ENCODE measurements at places on chromosomes 3 and 15.

DNA sequence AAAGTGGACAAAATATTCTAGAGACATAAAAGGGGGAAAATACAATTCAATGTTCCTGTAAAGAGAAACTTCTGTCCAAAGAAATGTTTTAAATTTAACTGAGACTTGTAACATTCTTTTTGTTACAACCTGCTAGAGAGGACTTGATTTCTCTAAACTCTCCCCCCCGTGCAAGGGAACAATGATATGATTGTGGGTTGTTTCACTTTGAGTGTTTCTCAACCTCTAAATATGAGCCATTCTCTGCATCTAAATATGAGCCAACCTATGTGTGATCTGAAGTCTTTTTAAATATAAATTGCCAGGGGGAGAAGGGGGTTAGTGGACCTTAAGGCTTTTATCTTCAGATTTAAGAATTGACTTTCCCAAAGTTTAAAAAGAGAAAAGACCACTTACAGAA is 14.6 kb downstream of the ZNF860 start:
- no peak for DNase-seq

- DNase-seq = no peak
Observed at GRCh38 chr3:5144316-5144994, 22.4 kb downstream of the ARL8B start.

DNA sequence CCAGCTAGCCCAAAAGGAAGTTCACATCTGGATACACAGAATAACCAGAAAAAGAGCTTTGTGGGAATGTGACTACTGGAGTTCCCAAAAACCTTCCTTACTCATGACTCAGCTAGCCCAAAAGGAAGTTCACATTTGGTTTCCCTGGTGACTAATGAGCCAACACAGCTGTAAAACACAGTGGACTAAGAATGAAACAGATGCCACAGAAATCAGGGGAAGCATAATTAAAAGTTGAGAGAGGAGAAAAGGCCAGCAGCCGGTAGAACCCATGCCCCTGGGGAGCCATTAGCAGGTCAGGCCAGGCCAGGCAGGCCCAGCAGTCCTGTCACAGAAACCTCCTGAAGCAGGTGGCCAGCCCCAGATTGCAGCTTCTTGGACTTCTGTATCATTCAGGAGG is 130.3 kb downstream of the GHSR start:
- DNase-seq = no peak

DNA sequence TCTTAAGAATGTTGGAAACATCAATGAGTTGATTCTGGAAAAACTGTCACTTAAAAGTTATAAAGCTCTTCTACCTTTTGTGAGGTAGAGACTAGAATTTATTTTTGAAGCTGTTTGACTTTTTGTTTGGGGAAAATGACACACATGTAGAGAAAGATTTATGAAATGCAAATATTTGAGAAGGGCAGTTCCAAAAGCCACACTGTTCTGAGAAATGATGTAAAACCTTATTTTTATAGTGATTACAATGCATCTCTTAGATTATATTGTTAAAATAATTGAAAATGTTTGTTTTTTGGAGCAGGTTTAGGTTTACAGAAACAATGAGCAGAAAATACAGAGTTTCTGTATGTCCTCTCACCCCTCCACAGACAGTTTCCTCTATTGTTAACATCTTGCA is 116.1 kb upstream of the CMC1 start:
- DNase-seq = no peak

DNA sequence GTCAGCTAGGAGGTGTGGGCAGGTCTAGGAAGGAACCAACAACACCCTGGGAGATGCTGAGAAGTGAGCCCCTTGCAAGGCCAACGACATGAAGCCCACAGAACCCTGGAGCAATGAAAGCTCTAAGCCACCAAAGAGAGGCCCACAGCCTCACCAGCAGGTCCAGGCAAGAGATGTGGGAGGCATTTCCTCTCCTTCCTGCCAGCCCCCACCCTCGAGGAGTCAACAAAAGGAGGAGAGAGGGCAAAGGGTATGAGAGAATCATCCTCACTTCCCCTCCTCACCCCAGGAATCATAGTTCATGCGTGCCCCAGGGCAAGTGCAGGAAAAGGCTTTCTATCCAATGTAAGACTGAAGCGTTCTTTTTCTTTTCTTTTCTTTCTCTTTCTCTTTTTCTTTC is 195.8 kb downstream of the SHQ1 start:
- DNase-seq = no peak

DNA sequence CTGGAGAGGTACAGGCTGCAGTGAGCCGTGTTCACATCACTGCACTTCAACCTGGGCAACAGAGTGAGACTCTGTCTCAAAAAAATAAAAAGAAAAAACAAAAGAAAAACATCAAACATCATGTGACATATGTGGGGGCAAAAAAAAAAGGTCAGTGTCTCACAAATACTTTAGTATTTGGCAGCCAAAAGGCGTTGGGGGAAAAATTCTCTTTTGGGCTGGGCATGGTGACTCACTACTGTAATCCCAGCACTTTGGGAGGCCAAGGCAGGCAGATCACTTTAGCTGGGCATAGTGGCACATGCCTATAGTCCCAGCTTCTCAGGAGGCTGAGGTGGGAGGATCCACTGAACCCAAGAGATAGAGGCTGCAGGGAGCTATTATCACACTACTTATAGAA is 47.6 kb downstream of the TMCC1 start:
- no peak for DNase-seq

- DNase-seq = no peak
Observed at GRCh38 chr3:24614359-24614758, 119.7 kb upstream of the THRB start.

GRCh38 chr3:194136519-194137007 is 615 bp downstream of the HES1 start:
- DNase-seq = no peak

- DNase-seq = no peak
Observed at GRCh38 chr3:187788984-187789857, 44.0 kb upstream of the BCL6 start.

GRCh38 chr3:87333393-87333892 is 57.1 kb upstream of the POU1F1 start:
- DNase-seq = no peak

DNA sequence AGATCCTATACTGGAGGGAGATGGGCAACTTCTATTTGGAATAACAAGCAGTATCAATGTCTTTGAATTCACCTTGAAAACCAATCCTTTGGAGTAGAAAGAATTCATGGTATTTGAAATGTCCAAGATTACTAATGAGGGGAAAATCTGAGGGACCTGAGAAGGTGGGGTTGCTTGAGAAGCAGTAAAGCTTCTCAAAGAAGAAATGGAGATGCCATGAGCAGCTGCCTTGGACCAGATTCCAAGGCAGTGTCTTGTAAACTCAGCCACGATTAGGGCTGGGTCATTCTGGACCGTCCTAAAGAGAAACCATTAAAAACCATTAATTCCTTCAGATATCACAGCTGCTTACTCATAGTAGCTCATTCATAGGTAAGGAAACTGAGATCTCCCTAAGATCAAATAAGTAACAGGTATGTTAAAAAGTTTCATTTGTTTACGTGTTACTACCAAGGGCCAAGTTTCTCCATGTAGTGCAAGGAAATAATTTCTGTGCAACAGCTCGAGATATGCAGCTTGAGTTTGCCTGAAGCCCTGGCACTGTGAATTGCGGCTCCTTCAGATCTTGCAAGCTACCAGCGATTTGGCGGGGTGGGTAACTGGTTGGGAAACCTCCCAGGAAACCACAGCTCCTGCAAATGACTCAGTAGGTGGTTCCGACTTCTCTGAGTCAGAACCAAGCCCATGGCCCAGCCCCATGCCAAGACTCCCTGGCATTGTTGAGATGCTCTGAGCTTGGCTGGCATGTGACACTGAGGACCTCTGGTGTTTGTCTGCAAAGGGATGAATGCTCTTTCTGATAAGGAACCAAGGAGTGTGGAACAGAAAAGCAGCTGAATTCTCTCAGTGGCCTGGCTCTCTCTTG is 296.8 kb downstream of the RORA start:
- DNase-seq = no peak

DNA sequence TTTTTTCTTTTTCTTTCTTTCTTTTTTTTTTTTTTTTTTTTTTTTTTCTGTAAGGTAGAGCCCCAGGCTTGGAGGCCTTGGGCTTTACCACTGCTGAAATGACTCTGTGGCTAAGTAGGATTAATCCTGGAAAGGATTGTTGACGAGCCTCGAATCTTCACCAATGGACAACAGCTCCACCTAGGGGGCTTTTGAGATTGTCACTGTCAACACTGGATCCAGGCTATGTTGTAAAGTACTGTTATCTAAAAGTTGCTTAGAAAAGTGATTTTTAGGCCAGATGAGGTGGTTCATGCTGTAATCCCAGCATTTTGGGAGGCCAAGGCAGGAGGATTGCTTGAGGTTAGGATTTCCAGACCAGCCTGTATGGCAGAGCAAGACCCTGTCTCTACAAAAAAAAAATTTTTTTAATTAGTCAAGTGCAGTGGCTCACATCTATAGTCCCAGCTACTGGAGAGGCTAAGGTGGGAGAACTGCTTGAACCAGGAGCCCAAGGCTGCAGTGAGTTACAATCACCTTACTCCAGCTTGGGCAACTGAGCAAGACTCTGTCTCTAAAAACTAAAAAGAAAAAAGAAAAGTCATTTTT is 41.6 kb downstream of the KLHL18 start:
- DNase-seq = peak; percentile 64

DNA sequence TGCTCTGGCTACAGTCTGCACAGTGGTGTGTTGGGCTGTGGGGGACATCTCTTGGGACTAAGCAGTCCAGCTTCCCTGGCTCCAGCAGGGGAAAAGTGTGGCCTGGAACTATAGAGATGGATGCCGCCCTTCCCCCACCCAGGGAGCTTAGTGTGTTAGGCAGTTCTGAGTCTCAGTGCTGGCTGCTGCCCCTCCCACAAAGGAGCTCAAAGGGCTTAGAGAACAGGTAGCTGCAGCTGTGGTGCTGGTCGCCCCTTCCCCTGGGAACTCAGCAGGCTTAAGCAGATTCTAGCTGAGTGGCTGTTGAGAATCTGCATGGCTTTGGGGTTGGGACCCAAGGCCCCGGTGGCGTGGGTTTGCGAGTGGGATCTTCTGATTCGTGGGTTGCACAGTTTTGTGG is 190.8 kb downstream of the PDCD6IP start:
- peak; percentile 37 for DNase-seq

- no peak for DNase-seq
Observed at GRCh38 chr3:47250309-47251060, 32.1 kb downstream of the KIF9 start.

DNA sequence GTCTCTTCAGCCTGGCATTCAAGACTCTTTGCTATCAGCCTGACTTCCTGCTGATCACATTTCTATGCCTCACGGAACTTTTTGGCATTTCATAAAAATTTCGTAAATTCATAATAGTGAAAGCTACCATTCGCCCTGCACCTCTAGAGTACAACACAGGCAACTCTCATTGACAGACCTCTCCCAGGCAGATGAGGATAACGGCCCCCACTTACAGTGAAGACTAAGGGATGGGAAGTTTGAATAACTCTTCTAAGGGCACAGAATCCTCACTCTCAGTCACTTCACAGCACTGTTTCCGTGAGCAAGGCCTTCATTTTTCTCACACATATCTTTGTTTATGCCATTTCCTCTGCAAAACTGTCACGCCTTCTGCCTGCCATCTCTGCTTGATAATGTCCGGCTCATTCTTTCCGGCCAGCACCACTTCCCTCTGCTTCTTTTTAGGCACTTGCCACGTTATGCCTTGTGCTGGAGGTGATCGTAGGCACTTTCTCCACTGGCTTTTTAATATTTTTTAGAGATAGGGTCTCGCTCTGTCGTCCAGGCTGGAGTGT is 224.1 kb upstream of the HES1 start:
- peak; percentile 30 for DNase-seq

All from thymus (tissue), 14 donors.